ENCODE measurements at places on chromosomes 2 and 18. TPM values are rescaled to one million over a fixed set of nuclear protein-coding genes. Genes with fewer than 3 reads are reported as not detected.

DNA sequence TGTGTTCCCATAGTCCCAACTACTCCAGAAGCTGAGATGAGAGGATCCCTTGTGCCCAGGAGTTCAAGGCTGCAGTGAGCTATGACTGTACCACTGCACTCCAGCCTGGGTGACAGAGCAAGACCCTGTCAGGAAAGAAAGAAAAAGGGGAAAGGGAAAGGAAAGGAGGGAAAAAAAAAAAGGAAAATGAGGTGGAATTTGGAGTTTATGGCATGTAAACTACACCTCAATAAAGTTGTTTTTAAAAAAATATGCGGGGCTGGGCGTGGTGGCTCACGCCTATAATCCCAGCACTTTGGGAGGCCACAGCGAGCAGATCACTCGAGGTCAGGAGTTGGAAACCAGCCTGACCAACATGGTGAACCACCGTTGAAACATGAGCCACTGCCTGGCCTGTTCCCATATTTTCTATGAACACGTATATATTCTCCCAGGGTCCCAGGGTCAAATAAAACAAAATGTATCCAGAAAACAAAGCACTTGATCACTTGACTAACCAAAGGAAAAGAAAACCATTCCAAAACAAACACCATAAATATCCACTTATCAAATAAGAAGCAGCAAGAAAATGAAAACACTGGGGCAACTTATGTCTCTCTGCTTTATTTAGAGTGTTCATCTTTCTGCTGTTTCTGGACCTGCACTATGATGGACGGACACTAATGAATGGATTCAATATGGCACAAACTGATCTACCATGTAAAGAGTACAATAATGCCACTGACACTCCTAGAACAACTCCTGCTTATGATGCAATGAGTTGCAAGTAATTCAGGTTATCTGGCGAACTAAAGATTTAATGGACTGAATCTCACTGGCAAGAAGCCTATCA, 56.8 kb downstream of the ASXL2 start:
- no peak for DNase-seq

DNA sequence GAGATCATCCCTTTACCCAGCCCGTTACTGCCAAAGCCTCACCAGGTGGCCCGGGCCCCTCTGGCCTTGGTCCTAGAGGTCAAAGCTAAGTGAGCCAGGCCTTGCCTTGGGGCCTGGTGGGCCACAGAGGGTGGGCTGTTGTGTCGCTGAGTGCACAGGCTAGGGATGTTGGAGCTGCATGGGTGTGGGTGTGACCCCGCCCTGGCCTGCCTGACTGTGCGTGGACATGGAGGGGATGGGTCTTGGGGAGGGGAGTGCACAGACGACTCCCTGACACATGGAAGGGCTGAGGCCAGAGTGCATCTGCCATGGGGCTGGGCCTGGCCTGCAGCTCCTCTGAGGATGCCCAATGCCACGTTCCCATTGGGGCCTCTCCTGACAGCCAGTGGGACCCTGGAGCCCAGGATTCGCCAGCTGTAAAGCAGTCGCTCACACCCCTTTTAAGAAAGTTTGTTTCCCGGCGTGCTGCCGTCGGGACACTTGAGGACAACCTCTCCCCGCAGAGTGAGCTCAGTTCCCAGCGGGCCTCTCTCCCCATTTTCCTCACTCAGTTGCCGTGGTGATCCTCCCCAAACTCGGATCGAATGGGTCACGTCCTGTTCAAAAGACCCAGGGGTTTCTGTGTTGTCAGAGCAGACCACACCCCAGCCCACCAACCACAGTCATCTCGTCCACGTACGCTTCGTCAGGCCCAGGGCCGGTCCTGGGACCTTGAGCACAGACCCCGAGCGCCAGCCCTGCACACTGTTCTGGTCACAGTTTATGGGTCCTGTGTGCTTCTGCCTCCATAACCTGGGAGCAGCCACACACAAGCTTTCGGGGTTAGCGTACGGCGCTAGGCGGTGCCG, 93.5 kb downstream of the NFATC1 start:
- no peak for DNase-seq

GRCh38 chr18:34657860-34658500, 52.1 kb upstream of the DTNA start:
- no peak for DNase-seq

Gene LNPK
- 31.2 TPM for total RNA-seq

Measured in activated CD4-positive, alpha-beta memory T cell treated with anti-CD3 and anti-CD28 coated beads for 36 hours (primary cell).